ENCODE measurements at places on chromosomes 5 and 9.

DNA sequence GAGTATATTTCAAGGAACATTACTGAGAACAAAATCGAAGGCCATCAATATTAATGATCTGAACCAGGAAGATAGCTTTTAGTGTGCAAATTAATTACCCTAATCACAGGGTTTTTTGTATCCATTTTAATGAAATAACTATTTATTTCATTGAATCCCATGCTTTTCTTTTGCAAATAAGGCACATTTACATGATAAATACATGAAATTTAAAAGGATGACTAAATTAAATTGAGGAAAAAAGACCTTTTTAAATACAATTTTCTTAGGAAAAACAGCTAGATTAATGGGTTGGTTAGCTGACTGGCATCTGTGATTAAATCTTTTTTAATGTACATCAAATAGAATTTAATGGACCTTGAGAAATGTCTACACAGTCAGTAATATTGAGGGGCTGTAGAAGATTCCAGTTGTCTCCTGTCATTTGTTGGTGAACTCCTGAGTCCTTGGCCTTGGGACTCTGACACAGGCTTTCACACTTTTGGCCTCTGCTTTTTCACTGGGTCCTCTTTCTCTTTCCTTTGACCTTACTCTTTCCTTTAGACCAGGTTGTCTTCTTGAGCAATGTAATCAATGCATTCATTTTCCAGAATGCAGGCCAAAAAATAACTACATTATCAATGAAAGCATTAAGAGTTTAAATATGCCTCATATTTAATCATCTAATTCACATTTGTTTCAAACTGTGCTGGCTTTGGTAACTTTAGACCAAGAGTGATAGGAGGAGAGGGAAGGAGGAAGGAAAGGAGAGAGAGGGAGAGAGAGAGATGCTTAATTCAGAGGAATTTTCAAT, 511.5 kb downstream of the ZNF608 start:
- no peak for DNase-seq

DNA sequence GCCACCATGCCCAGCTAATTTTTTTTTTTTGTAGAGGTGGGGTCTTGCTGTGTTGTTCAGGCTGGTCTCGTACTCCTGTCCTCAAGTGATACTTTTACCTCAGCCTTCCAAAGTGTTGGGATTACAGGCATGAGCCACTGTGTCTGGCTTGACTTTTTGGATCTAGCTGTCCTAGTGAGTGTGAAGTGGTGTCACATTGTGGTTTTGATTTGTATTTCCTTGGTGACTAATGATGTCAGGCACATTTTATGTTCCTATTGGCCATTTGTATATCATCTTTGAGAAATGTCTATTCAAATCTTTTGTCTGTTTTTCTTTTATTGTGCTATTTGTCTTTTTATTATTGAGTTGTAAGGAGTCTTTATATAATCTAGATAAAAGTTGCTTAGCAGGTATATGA, 53.5 kb upstream of the MCCC2 start:
- peak; percentile 62 for DNase-seq

GRCh38 chr9:37331871-37332270, 90.6 kb upstream of the GRHPR start:
- no peak for DNase-seq

DNA sequence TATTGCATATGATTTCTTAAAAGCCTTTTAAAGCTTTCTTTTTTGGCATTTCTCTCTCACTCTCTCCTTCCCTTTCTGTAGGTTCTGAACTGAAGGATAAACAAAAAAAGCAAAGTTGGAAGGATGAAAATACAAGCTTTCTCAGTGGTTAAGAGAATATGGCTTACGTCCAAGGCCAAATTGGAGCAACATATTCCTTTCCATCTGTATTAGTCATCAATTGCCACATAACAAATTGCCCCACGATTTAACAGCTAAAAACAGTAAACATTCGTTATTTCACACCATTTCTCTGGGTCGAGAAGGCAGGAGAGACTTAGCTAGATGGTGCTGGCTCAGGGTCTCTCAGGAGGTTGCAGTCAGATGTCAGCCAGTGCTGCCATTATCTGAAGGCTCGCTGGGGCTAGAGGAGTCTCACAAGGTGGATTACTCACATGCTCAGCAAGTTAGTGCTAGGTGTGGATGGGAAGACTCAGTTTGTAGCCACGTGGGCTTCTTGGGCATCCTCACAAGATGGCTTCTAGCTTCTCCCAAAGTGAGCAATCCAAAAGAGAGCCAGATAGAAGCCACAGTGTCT, 2.0 kb upstream of the ROR2 start:
- DNase-seq, result no peak

DNA sequence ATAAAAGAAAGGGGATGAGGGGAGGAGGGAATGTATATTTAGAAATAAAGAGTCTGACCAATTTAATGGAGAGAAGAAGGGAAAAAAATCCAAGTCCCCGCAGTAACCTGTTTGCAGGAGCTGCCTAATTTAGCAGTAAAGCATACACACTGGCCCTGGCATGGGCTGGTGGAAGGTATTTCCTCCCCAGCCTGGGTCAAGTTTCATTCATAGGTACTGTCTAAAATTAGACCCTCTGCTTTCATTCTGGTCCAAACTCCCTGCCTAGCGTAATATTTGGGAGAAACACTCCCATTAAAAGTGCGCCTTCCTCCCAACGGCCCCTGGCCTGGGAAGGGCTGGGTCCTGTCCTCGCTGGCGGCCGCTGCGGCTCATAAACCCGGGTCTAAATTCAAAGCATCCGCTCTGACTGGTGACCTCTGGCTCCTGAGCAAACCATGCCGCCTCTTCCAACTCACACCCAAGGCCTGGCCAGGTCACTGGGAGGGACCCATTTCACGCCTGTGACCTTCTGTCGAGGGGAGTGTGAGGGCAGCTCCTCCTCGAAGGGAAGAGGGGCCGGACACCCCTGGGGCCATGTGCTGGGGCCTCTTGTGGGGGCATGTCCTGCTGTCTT, 123.2 kb downstream of the FGF18 start:
- DNase-seq, result no peak

DNA sequence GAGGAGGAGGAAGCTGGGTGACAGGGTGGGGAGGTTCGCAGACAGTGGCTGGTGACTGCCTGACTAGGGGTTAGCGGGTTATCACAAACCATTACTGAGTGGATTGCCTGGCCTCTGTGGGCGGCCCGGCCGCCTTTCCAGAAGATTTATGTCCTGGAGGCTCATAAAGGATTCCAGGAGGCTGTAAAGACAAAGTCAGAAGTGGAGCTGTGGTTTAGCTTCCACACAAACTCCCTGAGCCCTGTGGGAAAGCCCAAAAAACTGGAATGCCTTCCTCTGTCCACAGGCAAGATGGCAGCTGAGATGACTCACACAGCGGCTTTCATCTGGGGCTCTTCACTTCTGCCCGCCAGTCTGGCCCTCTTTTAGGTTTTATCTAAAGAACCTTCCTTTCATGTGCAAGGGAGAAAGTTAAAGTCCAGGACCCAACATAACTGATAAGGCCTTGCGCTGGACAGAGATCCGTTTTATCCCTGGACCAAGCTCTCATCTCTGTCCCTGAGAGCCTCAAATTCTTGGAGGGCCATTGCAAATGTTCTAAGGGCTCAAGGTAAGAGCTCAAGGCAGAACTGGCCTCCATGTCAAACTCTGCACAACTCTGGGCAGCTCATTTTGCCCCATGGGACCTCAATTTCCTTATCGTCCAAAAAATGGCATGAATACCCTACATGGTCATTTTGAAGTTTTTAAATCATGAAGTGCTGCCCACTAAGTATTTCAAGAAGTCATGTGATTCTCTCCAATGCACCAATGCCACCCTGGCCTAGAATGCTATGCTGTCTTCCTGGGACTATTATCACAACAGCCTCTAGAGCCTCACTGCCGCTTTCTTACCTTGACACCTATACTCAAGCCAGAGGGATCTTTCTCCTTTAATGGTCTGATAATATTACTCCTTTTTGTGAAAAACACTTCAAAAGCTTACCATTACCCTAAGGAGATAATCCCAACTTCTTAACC, 249.4 kb upstream of the TRIM32 start:
- no peak for DNase-seq

DNA sequence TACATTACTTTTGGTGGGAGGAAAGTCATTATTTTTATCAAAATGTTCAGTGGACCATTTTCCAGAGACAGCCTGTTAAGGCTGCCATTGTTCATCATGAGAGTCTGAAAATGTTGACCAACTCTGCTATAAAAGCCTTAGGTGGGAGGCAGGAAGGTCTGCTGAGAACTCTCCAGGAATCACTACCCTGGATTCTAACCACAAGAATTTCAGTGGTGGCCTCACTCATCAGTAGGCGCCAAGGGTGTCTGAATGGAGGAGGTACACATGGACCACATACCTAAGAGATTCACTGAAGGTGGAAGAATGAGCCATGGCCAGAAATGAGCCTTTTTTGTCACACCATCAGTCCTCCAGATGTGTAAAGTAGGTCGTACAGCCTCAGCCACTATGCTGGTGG, 21.0 kb upstream of the TLX3 start:
- DNase-seq, result no peak
